Activated naive CD8-positive, alpha-beta T cell treated with anti-CD3 and anti-CD28 coated beads, Interleukin-2, amount 10 ng/mL, durations not matched to agents 7 days and 5 days (primary cell): ENCODE measurements at places on chromosomes 1 and 21.

DNA sequence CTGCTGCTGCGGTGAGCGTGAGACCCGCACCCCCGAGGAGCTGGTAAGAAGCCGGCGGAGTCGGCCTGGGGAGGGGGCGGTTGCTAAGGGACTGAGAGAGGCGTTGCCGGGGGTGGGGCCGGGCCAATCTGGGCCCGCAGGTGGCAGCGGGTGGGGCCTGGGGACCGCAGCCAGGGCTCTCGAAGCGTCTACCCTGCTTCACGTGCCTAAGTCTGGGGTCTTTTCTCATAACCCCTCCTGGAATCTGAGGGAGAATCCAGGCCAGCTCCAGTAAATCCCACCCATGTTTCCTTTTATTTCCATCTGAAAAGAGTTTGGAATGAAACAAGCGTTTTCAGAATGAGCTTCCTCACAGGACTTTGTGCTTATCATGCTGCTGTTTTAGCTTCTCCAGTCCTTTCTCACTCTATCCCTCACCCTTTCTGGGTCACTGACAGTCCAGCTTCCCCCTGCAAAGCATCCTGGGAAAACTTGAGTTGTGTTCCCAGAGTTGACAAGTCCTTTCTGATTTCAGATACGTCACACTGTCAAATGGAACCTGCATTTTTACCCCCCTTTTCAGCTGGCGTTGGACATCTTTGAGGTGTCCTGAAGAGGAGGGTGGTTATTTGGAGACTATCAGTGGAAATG is 431 bp downstream of the CLCN6 start:
- no peak for DNase-seq

DNA sequence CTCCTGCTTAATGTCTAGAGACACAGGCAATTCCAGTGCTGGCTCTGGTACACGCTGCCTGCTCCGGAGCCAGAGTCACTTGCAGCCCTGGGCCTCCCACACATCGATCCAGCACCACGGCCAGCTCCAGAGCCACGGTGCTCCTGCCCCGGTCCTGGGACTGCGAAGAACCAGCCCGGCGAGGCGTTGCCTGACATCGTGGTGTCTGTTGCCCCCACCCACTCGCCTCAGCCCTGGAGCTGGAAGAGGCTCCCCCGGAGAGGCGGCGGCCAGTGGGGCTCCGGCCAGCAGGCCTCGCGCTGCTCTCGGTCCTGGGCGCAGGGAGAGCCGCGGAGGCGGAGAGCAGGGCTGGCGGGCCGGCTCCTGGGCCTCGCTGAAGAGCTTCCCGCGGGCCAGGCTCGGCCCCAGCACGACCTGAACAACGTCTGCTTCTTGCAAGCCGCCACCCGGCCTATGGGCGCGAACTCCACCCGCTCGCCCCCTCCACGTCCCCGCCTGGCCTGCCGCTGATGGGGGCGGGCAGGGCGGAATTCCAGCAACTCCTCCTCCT is 364.8 kb downstream of the CEP170 start:
- no peak for DNase-seq

DNA sequence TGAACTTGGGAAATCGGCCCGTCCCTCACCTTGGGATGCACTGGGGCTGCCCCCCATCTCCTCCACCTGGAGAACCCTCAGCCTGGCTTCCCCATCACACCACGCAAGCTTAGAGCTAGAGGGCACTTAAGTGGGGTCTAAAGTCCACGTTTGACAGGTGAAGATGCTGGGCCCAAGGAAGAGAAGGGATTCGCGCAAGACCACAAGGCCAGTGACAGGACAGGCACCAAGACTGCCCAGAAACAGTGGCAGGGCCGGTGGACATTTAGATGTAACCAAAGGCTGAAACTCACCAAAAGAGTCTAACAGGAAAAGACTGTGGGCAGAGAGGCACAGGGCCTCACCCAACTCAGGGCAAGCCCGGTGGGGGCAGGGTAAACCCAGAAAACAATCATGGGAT is 130.8 kb upstream of the EDN2 start:
- no peak for DNase-seq

DNA sequence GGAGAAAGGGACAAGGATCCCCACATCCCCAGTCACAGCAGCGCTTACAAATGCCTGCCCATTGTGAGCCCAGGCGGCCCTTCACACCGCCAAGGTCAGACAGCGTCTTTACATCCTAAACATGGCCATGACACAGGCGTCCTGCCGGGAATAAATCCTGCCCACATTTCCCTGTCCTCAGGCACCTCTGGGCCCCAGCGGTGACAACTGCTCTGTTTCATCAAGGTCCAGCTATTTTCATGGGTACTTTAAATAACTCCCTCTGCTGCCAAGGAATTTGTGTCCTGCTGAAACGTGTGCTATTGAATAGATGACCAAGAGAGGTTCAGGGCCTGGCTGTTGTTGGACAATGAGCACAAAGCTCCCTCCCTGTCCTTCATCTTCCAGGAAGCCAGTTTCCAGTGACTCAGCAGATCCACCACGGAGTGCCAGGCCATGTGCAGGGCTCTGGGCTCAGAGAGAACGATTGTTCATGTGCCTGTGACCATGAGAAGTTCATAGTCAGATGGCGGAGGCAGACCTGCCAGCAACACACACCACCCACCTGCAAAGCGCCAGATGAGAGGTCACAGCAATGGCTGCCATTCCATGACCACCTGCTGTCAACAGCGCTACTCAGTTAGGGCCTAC is 195.8 kb downstream of the MATN1 start:
- DNase-seq = no peak

DNA sequence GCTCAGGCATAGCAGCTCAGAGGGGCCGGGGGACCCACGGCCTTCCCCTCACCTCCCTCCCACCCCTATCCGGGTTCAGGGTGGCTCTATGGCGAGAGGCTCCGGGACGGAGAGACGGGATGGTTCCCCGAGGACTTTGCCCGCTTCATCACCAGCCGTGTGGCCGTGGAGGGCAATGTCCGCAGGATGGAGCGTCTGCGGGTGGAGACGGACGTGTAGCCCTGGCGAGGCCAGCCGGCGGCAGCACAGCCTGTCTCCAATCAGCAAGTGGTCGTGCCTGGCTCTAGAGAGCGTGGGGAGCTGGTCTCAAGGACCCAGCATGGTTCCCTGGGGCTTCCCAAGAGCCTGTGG is 25.9 kb downstream of the ARHGEF16 start:
- DNase-seq = no peak

DNA sequence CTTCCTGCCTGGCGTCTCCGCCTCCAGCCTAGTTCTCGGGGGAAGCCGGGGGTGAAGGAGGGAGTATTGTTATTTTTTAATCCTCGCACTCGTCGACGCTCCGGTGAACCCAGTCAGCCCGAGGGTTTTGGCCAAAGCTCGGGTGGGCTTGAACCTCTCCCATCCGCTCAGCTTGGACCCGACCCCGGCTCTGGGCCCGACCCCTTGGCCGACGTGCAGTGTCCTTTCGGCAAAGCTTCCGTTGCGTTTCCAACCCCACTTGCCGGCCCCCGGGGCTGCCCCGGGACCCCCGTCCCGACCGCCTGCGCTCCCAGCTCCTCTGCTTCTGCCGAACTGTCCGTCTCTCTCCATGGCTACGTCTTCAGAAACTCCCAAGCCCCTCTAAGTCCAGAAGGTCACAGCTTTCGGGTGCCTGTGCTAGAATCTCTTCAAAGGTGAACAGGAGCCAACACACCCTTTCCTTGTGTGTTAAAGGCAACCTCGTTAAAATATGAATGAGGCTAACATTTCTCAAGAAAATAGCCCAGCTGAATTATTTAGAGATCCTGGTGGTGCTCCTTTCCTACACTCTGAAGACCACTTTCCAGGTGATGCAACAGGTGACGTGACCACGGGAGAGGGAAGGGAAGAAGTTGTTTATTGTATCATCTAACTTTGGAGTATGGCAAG is 647 bp downstream of the DESI2 start:
- no peak for DNase-seq

GRCh38 chr1:2152954-2153353 is 41.6 kb downstream of the FAAP20 start:
- DNase-seq = no peak

DNA sequence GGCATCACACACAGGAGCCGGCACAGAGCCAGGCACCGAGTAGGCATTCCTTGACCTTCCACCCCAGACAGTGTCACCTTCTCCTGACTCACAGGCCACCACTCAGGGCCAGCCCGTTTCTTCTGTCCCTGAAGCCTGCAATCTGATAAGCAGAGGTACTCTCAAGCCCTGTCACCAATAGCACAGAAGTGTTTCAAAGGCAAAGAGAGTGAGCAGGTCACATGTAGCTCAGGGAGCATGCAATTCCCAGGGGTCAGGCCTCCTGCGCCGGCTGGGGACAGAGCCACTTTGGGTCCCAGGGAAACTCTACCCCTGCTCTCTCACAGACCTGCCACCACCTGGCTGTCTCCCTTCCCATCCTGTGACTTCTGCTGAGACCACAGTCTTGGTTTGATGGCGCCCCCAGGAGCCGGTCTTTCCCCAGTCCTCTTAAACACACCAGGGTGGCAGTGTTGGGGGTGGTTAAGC is 13.2 kb downstream of the CAPN9 start:
- DNase-seq = no peak

DNA sequence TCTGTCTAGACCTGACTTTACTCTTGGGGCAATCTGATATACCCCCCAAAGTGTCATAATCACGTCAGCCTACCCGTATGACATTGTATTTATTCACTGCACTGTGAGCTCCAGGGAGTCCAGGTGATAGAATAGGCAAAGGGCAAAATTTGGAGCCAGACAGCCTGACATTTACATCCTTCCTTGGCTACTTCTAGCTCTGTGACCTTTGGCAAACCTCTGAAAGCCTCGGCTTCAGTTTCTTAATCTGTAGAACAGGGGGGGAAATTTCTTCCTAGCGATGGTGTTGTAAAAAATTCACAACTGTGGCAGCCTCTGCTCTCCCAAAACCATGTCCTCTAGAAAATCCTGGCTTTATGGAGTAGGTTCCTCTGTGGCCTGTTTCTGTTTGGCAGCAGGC is 240.9 kb downstream of the KIF26B start:
- no peak for DNase-seq

GRCh38 chr21:28256420-28256831 is 736.3 kb downstream of the LTN1 start:
- DNase-seq = no peak

DNA sequence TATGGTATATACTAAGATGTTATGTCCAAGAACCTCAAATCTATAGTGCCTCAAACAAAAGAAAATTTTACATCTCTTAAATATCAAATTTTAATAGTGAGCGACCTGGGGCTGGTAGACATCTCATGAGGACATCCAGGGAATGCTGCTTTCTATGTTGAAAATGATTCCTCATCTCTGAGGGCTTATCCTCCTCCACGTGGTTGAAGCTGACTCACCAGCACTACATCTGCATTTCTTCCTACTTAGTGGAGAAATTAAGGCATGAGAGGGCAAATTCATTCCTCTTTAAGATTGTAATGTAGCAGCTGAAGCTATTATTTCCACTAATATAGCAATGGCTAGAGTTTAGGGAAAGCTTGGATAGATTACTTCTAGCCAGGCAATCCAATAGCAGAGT is 529.5 kb downstream of the COL11A1 start:
- no peak for DNase-seq

DNA sequence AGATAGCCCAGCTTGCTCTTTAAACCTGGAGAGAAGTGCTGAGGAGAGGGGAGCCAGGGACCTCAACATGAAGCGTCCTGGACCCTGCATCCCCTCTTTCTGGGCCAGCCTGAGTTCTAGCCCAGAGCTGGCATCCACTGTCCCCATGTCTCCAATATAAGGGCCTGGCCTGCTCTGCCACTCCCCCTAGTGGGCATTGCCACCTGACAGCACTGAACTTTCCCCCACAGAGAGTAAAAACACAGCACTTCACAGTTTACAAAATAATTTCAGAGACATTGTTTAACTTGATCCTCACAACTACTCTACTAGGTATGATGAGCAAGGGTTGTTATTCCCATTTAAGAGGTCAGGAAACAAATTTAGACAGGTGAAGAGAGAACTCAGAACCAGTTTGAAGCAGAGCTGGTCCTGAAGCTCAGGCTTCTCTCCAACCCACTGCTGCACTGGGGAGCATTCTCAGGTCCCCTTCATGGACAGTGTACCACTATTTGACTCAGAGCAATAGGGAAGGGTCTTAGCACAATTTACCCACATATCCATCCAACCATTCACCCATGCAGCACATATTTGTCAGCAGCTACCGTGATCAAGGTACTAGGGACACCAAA is 151.2 kb downstream of the DMRTA2 start:
- peak; percentile 29 for DNase-seq

GRCh38 chr1:6867729-6868659 is 82.7 kb downstream of the CAMTA1 start:
- DNase-seq = no peak

GRCh38 chr1:212152308-212152693 is 116.8 kb downstream of the DTL start:
- DNase-seq = no peak

DNA sequence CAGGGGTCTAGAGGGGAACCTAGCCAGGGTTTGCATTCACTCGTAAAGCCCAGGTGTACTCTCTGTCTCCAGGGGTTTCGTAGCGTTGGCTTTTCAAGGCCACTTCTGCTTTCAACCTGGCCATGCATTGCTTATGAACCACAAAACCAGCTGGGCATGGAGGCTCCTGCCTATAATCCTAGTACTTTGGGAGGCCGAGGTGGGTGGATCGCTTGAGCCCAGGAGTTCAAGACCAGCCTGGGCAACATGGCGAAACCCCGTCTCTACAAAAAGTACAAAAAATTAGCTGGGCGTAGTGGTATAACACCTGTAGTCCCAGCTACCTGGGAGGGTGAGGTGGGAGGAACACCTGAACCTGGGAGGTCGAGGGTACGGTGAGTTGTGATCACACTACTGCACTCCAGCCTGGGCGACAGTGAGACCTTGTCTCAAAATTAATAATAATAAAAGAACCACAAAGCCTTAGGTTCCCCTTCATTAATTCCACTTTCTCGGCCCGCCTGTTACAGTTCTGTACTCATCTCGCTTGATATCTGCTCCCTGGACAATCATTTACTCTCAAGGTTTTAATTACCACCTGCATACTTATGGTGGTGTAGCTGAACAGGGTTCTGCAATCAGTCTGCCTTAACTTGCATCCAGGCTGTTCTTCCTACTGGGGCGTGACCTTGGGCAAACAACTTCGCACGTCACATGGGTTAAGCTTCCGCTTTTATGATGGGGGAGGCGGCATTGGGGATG is 6.1 kb downstream of the SLC16A4 start:
- DNase-seq = no peak

DNA sequence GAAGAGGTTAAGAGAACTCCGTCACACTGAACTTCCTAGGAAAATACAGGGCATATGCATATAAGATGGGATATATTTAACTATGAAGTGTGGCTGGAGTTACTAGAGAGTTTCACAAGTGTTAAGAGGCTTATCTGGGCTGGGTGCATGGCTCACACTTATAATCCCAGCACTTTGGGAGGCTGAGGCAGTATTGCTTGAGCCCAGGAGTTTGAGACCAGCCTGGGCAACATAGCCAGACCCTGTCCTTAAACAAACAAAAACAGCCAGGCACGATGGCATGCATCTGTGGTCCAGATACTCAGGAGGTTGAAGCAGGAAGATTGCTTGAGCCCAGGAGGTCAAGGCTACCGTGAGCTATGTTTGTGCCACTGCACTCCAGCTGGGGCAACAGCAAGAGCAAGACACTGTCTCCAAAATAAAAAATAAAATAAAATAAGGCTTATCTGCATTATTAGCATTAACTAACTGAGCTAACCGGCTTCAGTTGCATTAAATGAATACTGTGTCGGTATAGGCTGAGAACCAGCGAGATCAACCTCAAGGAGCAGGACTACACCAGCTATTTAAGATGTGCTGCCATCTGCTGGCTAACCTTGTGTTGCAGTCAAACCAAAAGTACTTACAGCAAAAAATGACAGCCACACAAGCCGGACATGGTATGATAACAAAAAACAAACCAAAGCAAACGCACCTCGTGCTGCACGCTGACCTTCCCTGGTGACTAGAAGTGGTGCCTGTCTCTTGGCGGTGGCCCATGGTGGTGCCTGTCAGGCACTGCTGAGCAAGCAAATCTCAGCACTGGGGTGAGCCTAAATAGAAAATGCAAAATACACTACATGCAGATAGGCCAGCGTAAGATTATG is 19.7 kb upstream of the RBBP5 start:
- DNase-seq = peak; percentile 68
